Right atrium auricular region (tissue), 2 donors: ENCODE measurements at places on chromosomes 3 and 15. TPM values are rescaled to one million over a fixed set of nuclear protein-coding genes. Genes with fewer than 3 reads are reported as not detected.
A peak's percentile ranks its signal among the peaks of the same experiment; 100 is the strongest.

GRCh38 chr3:113634782-113635474 lies 61.5 kb downstream of the USF3 start:
- DNase-seq: no peak
- H3K36me3 ChIP-seq: no peaks in the 10 kb centered on the region
- H3K4me3 ChIP-seq: no peak overlapping the region

- no peak overlapping the region for H3K4me3 ChIP-seq
- DNase-seq: no peak
- peaks cover 5% of the 10 kb centered on the region for H3K36me3 ChIP-seq
- H3K4me1 ChIP-seq: no peaks in the 10 kb centered on the region
- peak overlapping the region; percentile 86 for H3K27ac ChIP-seq
Measured at GRCh38 chr3:172258624-172259023, 189.6 kb downstream of the GHSR start.

- H3K27me3 ChIP-seq: no peaks in the 10 kb centered on the region
- no peak overlapping the region for H3K27ac ChIP-seq
- H3K36me3 ChIP-seq: no peaks in the 10 kb centered on the region
- DNase-seq: no peak
- no peak overlapping the region for H3K4me3 ChIP-seq
- no peaks in the 10 kb centered on the region for H3K4me1 ChIP-seq
Measured at GRCh38 chr3:128464188-128464587, 2.5 kb downstream of the DNAJB8 start.

PLIN1 gene
- total RNA-seq: 3.6 TPM

- no peaks in the 10 kb centered on the region for H3K36me3 ChIP-seq
- H3K27me3 ChIP-seq: no peaks in the 10 kb centered on the region
- H3K4me1 ChIP-seq: no peaks in the 10 kb centered on the region
- no peak overlapping the region for H3K4me3 ChIP-seq
Measured at GRCh38 chr15:31815411-31816155, 214.7 kb upstream of the CHRNA7 start.

GRCh38 chr3:7146529-7146928 lies 285.6 kb downstream of the GRM7 start:
- H3K4me1 ChIP-seq: no peaks in the 10 kb centered on the region
- H3K27ac ChIP-seq: no peak overlapping the region
- no peak overlapping the region for H3K4me3 ChIP-seq
- no peaks in the 10 kb centered on the region for H3K36me3 ChIP-seq

- H3K27ac ChIP-seq: no peak overlapping the region
- no peak for DNase-seq
- H3K4me1 ChIP-seq: no peaks in the 10 kb centered on the region
- H3K27me3 ChIP-seq: no peaks in the 10 kb centered on the region
- no peaks in the 10 kb centered on the region for H3K36me3 ChIP-seq
- H3K4me3 ChIP-seq: no peak overlapping the region
Measured at GRCh38 chr3:775178-775880, 317.5 kb upstream of the CNTN6 start.

DNA sequence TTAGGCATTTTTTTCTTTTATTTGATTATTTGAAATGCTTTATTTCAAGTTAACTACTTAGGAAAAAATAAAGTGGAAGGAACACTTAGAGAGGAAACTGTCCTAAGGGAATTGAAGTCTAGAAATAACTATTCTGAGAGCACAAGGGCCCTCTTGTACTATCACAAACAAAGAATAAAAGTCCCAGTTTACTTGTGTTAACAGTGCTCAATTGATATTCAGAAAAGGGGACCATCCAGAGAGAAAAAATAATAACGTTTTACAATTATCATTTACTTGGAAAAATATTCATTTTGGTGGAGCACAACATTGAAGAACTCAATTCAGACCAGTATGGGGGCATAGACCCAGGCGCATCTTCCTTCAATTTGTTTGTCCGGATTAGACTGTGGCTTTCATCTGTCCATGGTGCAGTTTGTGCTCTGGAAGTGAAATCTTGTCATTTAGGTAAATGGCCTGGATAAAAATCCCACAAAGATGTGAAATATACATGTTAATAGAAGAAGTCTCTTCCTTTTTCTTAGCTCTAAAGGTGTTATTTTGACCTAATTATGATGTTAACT lies 54.5 kb upstream of the SAMMSON start:
- no peak overlapping the region for H3K4me3 ChIP-seq
- H3K27me3 ChIP-seq: no peaks in the 10 kb centered on the region
- DNase-seq: no peak

ROBO1 gene
- total RNA-seq: 7.6 TPM
